ENCODE measurements at places on chromosomes 12 and 14.

DNA sequence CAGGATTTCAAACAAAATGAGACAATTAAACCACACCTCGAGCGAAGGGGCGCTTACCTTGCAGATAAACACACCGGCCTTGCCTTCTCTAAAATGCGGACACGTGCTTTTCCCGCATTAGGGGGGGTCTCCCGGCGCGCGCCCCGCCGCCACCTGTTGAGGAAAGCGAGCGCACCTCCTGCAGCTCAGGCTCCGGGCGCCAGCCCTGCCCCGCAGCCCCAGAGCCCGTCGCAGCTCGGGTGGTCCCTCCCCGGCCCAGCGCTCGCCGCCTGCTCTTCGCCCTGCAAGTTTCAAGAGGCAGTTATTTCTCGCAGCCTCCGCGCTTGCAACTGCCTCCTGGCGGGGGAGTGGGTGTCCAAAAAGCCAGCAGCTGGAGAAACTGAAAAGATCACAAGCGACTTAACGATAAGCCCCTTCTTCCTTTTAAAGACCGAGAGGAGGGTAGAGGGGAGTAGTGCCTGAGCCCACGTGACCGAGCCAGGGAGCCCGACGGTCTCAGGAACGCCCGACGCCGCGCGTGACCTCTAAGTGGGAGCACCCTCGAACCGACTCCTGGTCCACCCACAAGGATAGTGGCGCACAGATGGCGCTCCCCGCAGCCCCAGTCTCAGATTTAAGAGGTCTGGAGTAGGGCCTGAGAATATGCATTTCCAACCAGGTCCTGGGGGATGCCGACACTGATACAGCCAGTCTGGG is at the start of gene ESR2:
Gene ESR2, minus strand, starts transcription at position 396 of the 696 bp plus-strand sequence. CDS start 11,386 bp downstream, outside the sequence.
- DNase-seq, result peak; percentile 39

DNA sequence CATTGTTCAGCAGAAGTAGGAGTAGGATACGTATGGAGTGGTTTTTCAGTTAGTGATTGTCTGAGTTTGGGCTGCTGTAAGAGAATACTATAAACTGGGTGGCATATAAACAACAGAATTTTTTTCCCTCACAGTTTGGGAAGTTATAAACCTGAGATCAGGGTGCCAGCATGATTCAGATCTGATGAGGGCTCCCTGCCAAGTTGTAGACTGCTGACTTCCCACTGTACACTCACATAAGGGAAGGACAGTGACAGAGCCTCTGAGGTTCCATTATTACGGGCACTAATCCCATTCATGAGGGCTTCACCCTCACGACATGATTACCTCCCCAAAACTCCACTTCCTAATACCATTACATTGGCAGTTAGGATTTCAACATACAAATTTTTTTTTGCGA is 50.7 kb downstream of the ACSM4 start:
- DNase-seq, result no peak

DNA sequence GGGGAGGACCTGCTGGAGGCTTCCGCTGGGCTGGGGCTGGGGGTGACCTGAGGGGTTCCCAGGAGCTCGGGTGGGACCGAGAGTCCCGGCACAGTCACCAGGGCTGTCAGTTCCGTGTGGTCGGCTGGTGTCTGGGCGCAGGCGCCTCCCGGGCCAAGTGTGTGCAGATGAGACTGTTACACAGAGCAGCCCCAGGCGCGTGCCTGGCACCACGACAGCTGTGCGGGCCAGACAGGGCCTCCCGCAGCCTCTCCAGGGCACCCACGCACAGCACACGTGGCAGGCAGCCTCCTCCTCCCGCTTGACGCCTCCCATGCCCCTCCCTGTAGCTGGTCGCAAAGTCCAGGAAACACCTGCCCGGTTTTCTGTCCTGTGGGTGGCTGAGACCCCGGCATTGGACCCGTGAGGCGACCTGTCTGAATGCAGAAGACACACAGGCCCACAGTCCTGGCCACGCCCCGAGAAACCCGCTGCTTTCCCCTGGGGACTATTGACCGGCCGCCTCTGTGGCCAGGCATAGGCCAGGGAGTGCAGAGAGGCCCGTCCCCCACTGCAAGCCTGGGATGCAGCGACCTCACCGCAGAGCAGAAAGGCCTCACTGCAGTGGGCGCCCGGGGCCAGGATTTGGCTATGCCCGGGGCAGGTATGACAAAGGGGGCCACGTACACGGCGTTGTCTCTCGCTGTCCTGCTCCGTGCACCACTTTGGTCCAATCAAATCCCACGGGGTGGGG is 12.1 kb upstream of the GALNT9 start:
- no peak for DNase-seq

DNA sequence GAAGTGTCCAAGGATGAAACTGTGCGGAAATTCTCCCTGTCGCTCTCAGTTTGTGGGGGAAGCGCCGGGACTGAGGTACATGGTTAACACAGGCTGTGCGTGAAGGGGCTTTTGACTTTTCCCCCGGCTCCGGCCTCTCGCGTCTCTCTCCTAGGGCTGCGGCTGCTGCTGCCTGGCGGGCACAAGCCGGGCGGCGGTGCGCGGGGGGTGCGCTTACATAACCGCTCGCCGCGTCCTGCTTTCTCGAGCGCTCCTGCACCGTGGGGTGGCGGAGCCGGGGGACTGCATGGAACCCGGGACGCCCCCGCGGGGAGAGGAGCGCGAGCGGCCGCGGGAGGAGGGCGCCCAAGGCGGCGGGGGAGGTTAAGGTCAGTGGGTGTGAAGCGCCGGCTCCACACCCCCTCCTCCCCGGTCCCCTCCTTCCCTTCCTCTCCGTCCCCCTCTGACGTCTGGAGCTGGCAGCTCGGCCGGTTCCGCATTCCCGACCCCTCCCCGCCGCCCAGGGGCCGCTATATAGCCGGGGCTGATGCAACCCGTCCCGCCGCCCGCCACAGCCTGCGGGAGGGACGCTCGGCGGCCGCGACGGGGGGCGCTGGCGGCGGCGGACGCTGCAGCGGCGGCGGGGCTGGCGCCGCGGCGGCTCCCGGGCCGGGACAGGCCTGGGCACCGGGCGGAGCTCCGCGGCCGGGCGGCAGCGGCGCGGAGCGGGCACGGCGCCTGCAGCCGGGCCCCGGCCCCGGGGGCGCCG is at the start of gene JDP2:
Gene JDP2, plus strand, starts transcription at position 541 of the 748 bp plus-strand sequence. CDS start 9,899 bp downstream, outside the sequence.
- DNase-seq, result peak; percentile 59

DNA sequence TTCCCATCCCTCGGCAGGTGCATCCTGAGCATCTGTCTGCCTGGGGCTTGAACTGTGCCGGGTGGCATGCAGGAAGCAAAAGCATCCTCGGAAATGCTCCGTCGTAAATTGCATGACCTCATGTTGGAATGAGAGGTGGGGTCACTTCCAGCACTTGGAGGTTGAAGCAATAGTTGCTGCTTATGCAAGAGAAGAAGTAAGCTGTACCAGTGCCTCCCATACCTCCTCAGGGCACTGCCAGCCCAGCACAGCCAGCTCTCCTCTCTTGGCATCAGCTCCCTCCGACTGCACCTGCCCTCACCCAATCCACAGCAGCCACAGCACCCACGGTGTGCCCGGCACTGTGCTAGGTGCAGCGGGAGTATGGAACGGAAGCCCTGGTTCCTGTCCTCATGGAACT is 11.5 kb downstream of the TEAD4 start:
- no peak for DNase-seq

DNA sequence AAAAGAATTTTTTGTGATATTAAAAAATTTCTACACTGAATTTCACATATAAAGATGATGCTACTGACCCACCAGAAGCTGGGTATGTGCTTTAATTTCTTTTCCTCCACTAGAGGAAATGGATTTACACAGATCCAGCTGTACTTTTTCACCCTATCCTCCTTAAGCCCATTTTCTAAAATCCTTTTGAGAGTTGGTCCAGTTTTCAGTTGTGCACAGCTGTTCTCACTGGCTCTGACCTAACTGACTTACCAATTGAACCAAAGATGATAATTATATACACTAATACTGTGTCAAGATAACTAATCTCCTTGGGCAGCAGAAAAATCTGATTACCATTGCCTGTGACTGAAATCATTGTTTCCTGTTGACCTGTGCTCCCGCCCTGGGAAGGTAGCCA is 108.5 kb downstream of the ZFC3H1 start:
- no peak for DNase-seq

DNA sequence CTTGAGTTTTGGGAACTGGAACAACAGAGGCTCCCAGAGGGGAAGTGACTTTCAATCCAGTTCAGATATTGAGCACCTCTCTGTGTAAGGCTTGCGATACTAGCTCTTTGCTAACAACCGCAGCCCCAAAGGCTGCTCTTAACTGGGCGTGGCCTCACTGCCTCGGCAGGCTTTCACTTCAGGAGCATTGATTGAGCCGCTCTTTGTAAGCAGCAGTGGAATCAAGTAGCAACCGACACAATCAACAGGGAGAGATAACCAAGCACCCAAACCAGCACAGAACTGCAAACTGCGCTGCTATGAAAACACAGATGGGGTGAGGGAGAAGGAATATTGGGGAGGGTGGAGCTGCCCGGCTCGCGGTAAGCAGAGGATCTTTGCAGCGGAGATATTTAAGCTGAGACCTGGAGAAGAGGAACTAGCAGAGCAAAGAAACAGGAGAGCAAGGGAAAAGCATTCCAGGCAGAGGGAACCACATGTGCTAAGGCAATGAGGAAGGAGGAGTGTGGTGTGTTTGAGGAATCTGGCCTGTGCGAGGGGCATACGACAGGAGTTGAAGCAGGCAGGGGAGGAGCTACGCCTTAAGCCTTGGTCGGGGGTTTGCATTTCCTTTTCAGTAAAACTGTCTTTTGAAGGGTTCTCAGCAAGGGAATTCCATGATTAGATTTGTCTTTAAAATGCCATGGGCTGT is 17.3 kb upstream of the YY1 start:
- DNase-seq, result peak; percentile 79

Data from stimulated activated CD4-positive, alpha-beta T cell treated with anti-CD3 and anti-CD28 coated beads, Interleukin-15, amount 100 ng/mL, for 24 hours (primary cell).